Stimulated activated CD4-positive, alpha-beta T cell treated with anti-CD3 and anti-CD28 coated beads, TNF-alpha, amount 100 ng/mL, for 48 hours (primary cell): ENCODE measurements at places on chromosomes 5 and 9.

DNA sequence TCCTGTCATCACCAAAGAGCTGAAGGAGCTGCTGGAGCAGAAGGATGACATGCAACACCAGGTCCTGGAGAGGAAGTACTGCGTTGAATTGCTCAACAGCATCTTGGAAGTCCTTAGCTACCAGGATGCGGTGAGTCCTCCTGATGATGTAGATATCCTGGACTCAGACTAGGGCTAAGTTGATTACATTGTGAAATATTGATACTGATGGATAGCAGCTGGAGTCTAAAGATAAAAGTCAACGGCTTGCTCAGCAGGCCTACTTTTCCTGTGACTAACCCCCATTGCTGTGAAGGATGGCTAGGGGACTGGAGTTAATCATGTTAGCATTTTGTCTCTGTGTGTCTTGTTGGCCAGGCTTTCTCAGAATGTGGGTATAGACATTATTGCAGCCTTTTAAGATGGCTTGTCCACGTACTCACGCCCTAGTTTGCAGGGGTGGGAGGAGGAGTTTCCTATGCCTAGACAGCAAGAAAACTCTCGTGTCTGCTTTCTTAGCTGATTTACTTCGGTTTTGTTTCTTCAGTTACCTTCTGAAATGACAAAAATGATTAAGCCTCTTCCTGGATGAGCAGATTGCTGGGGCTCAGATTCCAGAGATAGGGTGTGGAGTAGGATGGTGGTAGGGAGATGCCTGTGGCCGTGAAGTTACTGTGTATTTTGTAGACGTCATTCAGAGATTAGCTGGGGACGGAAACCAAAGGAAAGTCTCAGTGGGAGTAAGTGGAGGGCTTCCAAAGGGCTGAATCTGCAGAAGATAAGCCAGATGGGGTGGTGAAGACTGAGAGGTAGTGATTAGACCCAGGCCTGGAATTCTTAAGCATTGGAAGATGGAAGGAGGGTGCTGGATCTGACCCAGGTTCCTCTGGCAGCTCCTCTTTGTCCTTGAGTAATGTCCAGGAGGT is 166.3 kb downstream of the DOCK2 start:
- DNase-seq = no peak

- DNase-seq = no peak
Measured at GRCh38 chr9:36551910-36552309, 20.8 kb upstream of the MELK start.

DNA sequence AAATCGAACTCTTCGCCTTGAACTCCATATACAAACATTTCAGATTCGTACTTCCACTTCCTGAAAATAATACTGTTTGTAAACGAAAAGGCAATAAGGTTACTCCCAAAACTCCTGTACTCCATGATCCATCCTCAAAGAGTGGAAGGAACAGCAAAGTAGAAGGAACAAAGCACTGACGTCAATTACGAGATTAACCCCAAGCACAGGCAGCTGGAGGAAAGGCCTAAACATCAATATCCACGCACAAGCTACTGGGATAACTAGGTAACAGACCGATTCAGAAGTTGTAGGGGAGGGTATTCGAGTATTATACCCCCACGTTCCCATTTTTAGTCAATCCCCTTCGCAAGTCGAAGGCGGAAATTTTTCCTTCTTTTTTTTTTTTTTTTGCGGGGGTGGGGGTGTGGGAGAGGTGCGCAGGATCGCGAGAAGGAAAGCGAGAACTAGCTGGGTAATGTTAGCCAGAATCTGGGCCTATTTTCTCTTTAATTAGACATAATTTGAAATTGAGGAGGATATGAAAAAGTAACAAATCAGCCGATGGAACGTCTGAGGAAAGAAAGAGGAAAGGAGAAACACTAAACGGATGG is 909 bp downstream of the AFF4 start:
- DNase-seq = no peak

GRCh38 chr9:7542693-7543092 is 256.9 kb downstream of the DMAC1 start:
- DNase-seq = no peak

DNA sequence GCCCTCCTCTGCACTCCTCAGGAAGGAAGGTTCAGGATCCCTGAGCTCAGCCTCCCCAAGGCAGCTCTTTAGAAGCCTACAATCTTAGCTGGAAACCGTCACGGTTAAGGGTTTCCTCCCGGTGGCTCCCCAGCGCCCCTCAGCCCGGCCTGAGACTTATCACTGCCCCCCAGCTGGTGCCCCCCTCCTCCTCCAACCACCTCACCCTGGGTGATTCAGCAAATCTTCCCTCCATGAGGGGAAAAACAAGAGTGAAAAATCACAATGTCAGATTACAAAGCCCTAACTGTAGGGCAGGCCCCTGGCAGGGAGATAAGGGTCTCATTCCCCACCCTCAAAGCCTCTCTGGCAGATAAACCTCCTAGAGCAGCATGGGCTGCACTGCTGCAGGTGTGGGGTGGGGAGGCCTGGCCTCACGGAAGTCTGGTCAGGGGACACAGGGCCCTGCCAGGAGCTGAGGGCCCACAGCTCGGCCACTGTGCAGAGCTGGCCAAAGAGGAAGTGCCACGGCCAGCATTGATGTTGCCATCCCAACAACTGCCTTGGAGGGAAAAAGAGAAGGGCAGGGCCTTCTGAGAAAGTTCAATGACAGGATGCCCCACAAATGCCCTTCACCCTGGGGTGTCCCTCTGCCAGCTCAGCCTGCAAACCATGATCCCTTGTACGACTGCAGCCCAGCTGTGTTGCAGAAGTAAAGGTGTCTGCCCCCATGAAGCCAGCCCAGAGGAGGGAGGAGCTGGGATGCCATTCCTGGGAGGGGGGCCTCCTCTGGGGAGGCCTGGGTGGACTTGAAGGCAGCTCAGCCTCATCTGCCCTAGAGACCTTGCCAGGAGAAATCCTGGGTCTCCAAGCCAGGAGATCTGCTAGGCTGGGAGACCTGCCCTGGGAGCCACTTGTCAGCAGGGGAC is 25.9 kb downstream of the GFI1B start:
- DNase-seq = no peak

DNA sequence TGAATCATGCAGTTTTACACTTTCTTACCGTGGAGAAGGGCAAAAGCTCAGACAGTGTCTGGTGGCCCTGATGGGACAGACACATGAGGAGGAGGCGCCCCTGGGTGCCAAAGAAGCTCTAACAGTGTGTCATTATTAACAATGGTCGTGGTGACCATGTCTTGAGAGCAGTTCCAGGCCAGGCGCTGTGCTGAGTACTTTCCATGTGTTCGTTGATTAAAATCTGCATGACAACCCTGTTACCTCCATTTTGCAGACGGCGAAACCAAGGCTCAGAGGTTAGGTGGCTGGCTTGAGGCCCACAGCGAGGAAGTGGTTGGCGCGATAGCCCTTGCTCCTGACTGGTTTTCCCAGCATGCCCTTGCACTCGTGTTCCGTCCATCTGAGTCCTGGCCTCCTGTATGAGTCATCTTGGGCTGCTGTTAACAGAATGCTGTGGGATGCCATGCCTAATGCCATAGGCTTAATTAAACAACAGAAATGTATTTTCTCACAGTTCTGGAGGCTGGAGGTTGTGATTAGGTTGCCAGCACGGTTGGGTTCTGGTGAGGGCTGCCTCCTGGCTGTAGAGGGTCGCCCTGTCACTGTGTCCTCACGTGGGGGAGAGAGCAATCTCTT is 92.0 kb downstream of the AMBP start:
- no peak for DNase-seq

- DNase-seq = no peak
Measured at GRCh38 chr9:16105168-16106020, 552.6 kb downstream of the CCDC171 start.

DNA sequence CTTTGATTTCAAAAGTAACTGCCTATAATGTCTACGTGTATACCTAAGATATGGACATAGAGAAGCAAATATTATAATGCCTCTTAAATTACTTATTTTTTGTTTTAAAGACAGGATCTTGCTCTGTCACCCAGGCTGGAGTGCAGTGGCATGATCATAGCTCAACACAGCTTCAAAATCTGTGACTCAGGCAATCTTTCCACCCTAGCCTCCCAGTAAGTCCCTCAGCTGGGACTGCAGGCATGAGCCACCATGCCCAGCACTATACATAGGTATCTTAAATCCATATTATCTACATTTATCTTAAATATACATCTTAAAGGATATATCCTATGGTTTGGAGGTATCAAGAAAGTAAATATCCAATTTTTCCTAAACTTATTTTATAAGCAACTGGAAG is 261.2 kb downstream of the ARL15 start:
- no peak for DNase-seq

DNA sequence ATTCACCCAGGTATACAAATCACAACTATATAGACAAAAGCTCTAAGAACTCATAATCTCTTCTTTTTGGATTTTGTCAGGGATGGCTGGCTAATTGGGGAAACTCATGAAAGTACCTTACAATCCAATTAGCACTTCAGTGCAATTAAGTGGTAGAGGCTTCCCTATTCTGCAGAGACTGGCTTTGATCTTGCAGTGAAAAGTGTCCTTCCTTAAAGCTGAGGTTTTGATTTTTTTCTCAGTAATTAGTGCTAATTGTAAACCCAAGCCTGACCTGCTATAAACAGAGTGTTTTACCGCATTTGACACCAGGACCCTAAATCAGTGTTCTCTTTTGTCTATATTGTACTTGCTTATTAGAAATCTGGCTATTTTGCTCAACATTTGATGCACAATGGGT is 294.0 kb upstream of the EFNA5 start:
- DNase-seq = no peak

GRCh38 chr9:134811673-134812342 is 68.8 kb upstream of the FCN2 start:
- no peak for DNase-seq

GRCh38 chr5:40277161-40277906 is 402.4 kb upstream of the PTGER4 start:
- no peak for DNase-seq

GRCh38 chr5:97907646-97908400 is 724.8 kb upstream of the RIOK2 start:
- no peak for DNase-seq

GRCh38 chr9:86652736-86653135 is 294.6 kb downstream of the GAS1 start:
- DNase-seq = no peak

- no peak for DNase-seq
Measured at GRCh38 chr5:54593779-54594178, 76.2 kb downstream of the SNX18 start.

- DNase-seq = no peak
Measured at GRCh38 chr9:9585920-9586319, 1026.9 kb downstream of the PTPRD start.

DNA sequence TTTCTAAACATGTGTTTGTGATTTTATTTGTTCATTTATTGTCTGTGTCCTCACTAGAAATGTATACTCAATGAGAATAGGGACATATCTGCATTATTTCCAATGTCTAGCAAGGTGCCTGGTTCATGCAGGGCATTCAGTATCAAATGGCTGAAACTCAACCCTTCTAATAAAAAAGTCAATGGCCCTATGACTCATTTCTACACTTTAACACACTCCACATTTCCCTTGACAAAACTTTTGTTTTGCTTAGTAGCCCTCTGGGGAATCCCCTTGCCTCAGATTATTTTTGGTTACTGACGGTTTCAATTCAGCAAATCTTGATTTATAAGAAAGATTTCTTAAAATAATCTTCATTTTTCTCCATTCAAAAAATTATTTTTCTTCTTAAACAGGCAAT is 206.0 kb upstream of the DMRTA1 start:
- DNase-seq = no peak

GRCh38 chr5:40410964-40411635 is 268.6 kb upstream of the PTGER4 start:
- no peak for DNase-seq
